Kidney (tissue), 22 donors: ENCODE measurements at places on chromosomes 11 and 22.
A peak's percentile ranks its signal among the peaks of the same experiment; 100 is the strongest.

DNA sequence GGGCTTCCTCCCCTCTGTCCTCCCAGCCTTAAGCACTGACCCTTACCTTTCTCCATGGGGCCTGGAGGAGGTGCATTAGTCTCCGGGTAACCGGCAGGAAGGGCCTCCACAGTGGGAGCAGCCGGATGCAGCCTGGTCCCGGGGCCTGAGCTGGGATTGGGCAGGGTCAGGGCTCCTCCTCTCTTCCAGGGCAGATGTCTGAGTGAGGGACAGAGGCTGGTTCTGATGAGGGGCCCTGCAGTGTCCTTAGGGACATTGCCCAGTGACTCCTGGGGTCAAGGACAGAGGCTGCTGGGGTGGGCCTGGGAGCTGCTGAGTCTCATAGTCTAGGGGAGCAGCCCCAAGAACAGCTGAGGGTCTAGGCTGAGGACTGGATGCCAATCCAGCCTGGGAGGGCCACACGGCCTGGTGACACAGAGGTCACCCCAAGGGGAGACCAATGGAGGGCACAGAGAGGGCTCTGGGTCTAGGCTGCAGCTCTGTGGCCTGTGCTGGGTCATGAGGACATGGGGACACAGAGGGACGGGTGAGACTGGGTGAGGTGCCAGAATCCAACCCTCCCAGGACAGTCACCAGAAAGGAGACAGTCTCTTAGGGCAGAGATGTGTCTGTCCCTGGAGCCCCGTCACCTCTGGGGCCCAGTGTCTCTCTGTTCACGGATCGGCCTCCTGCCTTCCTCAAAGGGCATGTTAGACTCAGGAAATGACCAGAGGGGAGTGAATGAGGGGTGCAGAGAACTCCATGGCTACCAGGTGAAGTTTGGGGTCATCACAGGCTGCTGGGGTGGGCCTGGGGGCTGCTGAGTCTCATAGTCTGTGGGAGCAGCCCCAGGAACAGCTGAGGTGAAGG lies 6.5 kb downstream of the IGLL5 start:
- no peaks in the 10 kb centered on the region for H3K4me1 ChIP-seq
- no peak overlapping the region for H3K27ac ChIP-seq
- no peak for DNase-seq
- H3K36me3 ChIP-seq = no peaks in the 10 kb centered on the region
- no peaks in the 10 kb centered on the region for H3K27me3 ChIP-seq

DNA sequence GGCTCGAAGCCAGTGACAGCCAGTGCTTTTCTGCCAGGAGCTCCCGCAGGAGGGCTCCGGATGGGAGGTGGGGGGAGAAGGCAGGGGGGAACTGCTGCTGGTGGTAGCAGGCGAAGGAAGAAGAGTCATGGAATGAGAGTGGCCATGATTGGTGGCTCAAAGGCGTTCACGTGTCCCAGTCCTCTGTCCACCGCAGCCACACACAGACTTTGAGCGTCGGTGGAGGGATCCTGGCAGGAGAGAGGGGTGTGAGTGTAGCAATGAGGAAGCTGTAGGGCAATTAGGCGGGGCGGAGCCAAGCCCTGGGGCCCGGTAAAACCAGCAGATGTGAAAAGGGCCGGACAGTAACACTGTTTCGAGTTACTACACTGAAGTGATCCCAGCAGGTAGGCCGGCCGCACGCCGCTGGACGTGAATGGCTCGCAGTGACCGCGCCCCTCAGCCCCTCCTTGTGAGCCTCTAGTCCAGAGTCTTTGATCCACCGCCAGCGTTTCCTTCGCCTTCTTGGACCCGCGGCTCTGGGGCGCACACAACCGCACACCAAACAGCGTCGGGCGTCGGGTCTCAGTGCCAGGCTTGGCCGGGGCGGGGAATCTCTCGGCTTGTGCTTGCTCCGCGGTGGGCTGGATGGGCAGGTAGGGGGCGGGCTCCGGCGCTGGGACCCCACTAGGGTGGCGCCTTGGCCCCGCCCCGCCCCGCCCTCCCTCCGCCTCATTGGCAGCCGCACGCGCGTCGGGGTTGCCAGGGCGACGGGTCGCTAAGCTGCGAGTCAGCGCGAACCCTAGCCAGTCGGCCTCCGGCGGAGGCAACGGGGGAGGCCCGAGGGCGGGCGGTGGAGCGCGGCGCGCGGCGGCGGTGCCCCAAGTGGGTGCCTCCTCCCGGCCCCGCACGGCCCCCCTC lies at the start of gene LRRC10B:
TSS of gene LRRC10B (plus strand) at position 788 of the 900 bp plus-strand sequence. CDS start 250 bp downstream, outside the sequence.
- H3K4me3 ChIP-seq = no peak within 1 kb of the TSS
- peaks cover 6% of the 10 kb centered on the region for H3K4me1 ChIP-seq
- H3K36me3 ChIP-seq = no peaks in the 10 kb centered on the region

DNA sequence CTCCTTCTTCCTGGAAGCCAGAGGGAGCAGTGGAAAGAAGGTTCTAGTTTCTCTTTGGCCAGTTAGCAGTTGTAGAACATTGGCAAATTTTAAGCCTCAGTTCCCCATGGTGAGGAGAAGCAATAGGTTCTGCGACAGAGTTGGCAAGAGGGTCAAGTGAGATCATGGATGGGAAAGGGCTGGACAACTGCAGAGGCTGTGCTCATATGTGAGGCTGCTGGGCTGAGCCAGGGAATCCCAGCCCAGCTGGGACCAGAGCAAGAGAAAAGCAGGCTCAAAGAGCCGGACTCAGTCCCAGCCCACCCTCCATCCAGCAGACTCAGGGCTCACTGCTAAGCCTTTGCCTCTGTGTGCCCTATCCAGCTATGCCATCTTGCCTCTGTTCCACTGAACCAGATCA lies 66.8 kb upstream of the MYOD1 start:
- no peaks in the 10 kb centered on the region for H3K36me3 ChIP-seq
- DNase-seq = no peak
- H3K4me1 ChIP-seq = peaks cover 10% of the 10 kb centered on the region
- no peak overlapping the region for H3K27ac ChIP-seq

GRCh38 chr11:18540207-18541009 lies 13.7 kb upstream of the TSG101 start:
- no peak for DNase-seq
- peaks cover 7% of the 10 kb centered on the region for H3K36me3 ChIP-seq
- H3K27me3 ChIP-seq = no peaks in the 10 kb centered on the region
- no peak overlapping the region for H3K4me3 ChIP-seq
- H3K4me1 ChIP-seq = no peaks in the 10 kb centered on the region

DNA sequence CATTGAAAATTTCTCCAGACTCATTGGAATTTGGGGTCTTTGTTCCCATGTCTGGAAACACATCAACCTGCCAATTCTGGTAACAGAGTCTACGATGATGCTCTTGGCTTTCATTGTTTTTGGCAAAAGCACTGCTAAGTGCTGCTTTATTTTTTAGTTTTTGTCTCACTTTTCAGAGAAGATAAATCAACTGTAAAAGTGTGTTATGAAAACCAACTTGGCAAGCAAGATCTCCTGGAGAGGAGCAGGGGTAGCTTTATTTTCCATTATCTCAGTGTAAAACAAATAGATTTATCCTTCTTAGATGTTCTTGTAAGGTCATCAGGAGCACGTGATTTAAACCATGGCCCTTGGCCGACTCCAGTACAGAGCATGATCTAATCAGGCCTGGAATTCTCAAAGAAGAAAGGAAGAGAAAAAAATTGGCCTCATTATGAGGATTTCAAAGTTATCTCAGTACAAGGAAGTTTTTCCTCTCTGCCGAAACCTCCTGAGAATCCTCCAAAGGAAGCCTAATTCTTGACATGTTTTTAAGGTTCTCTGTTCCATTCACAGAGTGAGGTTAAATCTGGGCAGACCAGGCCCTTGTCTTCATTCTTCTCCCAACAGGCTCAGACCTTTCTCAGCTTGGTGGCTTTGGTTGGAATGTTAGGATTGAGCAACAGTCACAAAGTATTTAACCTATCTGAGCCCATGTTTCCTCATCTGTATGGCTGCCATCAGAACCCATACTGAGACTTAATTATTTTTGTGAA lies 16.4 kb upstream of the PAMR1 start:
- no peaks in the 10 kb centered on the region for H3K27me3 ChIP-seq
- no peak overlapping the region for H3K27ac ChIP-seq
- H3K4me3 ChIP-seq = no peak overlapping the region
- DNase-seq = no peak
- H3K36me3 ChIP-seq = no peaks in the 10 kb centered on the region

DNA sequence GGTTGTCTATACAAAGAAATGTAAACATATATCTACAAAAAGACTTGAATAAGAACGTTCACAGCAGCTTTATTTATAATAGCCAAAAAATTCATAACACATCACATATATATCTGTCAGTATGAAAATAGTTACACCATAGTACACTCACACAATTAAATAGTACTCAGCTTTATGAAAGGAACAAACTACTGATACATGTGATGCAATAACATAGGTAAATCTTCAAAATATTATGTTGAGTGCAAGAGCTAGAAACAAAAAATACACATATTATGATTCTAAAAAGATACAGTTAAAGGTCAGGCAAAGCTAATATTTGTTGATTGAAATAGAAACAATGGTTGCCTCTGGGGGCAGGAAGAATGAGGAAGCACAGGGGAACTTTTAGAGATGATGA lies 6.6 kb downstream of the MRGPRX2 start:
- no peaks in the 10 kb centered on the region for H3K27me3 ChIP-seq
- H3K4me3 ChIP-seq = no peak overlapping the region
- H3K36me3 ChIP-seq = no peaks in the 10 kb centered on the region
- no peak for DNase-seq
- no peak overlapping the region for H3K27ac ChIP-seq
- no peaks in the 10 kb centered on the region for H3K4me1 ChIP-seq

DNA sequence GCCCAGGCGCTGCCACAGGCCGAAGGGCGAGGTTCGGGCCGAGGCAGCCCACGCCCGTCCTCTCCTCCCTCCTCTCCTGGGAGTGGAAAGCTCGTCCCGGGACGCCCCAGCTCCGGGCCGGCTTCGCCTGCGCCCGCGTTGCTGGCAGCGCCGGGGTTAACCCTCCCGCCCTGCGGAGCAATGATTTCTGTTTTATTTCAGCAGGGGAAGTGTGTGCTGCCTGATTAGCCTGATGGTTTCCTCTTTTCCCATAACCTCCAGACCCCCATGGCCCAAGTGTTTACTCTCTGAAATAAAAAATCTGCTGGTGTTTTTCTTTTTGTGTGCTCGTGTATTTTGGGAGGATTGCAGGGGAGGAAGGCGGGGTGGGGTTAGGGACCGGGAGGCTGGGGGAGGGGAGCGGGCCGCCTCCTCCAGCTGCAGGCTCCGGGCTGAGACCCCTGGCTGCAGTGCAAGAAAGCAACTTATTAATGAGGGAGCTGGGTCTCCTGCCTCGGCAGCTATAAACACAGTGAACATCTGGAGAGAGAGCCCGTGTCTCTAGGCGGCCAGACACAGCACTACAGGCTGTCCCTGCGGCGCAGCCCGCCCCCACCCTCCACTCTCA lies 38.6 kb downstream of the ETS1 start:
- H3K4me3 ChIP-seq = peak overlapping the region; percentile 63
- no peaks in the 10 kb centered on the region for H3K36me3 ChIP-seq
- DNase-seq = peak; percentile 84
- peaks cover 18% of the 10 kb centered on the region for H3K4me1 ChIP-seq
- H3K27me3 ChIP-seq = no peaks in the 10 kb centered on the region
- peak overlapping the region; percentile 79 for H3K27ac ChIP-seq

GRCh38 chr11:87871056-87871455 lies 304.2 kb downstream of the RAB38 start:
- no peak for DNase-seq
- H3K27ac ChIP-seq = no peak overlapping the region
- no peak overlapping the region for H3K4me3 ChIP-seq
- H3K27me3 ChIP-seq = no peaks in the 10 kb centered on the region

DNA sequence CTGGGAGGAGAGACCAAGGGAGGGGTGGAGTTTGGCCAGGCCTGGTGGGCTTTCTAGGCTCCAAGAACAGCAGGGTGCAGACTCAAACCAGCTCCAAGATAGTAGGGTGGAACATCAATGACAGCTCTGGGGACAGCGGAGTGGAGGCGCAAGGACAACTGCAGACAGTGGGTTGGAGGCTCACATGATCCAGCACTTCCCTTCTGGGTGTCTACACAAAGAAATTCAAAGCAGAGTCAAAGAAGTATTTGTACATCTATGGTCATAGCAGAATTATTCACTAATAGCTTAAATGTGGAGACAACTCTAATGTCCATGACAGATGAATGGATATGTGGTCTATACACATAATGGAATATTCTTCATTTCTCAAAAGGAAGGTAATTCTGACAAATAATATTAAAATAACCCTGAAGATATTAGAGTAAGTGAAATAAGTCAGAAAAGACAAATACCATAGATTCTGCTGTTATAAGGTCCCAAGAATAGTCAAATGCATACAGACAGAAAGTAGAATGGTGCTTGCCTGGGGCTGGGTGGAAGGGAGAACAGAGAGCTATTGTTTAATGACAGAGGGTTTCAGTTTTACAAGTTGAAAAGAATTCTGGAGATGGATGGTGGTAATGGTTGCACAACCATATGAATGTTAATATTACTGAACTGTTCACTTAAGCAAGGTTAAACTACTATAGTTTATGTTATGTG lies 5.5 kb upstream of the GAB4 start:
- DNase-seq = no peak
- no peaks in the 10 kb centered on the region for H3K27me3 ChIP-seq
- no peaks in the 10 kb centered on the region for H3K4me1 ChIP-seq

- no peaks in the 10 kb centered on the region for H3K36me3 ChIP-seq
- DNase-seq = no peak
- no peaks in the 10 kb centered on the region for H3K27me3 ChIP-seq
- H3K4me1 ChIP-seq = no peaks in the 10 kb centered on the region
Observed at GRCh38 chr11:7563281-7563680, 49.5 kb downstream of the PPFIBP2 start.

GRCh38 chr11:12273618-12273995 lies 103.8 kb upstream of the PARVA start:
- H3K36me3 ChIP-seq = no peaks in the 10 kb centered on the region
- peak; percentile 9 for DNase-seq
- H3K4me3 ChIP-seq = no peak overlapping the region
- no peaks in the 10 kb centered on the region for H3K27me3 ChIP-seq
- peaks cover 4% of the 10 kb centered on the region for H3K4me1 ChIP-seq

DNA sequence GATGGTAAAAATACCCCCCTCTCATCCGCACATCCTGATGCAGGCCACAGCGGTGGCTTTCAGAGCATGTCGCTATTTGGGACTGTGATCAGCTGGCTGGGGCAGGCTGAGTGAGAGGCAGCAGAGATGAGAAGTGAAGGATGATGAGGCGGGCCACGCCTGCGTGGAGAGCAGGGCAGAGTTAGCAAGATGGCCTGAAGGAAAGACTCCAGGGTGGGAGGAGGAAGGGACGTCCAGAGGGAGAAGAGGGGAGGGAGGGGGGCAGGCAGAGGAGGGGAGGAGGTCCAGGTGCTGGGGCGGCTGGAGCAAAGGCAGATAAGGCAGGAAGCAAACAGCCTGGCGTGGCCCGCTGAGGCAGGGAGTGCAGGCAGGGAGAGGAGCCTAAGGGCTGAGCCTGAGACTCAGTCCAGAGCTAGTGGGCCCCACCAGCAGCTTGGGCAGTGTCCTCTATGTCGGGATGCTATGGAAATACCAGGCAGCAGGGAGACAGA lies 29.1 kb downstream of the LRFN4 start:
- no peak for DNase-seq
- no peaks in the 10 kb centered on the region for H3K4me1 ChIP-seq
- no peaks in the 10 kb centered on the region for H3K36me3 ChIP-seq
- H3K4me3 ChIP-seq = no peak overlapping the region

GRCh38 chr22:22930222-22930497 lies 42.5 kb downstream of the IGLL5 start:
- H3K27me3 ChIP-seq = no peaks in the 10 kb centered on the region
- H3K4me1 ChIP-seq = no peaks in the 10 kb centered on the region
- DNase-seq = no peak
- no peak overlapping the region for H3K4me3 ChIP-seq

- no peaks in the 10 kb centered on the region for H3K4me1 ChIP-seq
- H3K4me3 ChIP-seq = no peak overlapping the region
- H3K27ac ChIP-seq = no peak overlapping the region
- no peak for DNase-seq
Observed at GRCh38 chr11:92558323-92558722, 333.7 kb downstream of the FAT3 start.
